ENCODE measurements at places on chromosomes 5 and 9.

DNA sequence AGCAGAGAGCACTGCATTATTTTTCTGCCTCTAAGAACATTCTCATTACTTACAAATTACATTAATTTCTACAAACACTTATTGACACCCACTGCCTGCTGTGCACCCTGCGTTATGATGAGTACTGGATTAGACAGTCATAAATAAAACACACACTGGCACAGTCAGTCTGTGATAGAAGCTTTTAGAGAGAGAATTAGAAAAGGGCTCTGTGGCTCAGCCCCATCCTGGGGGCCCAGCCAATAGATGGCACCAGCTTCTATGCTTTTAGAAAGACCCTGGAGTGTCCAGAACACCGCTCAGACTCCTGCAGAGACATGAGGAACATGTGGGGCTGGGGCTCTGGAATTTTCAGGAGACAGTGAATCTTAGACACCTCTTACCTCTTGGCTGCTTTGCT, 61.0 kb upstream of the RAPGEF1 start:
- DNase-seq = no peak

DNA sequence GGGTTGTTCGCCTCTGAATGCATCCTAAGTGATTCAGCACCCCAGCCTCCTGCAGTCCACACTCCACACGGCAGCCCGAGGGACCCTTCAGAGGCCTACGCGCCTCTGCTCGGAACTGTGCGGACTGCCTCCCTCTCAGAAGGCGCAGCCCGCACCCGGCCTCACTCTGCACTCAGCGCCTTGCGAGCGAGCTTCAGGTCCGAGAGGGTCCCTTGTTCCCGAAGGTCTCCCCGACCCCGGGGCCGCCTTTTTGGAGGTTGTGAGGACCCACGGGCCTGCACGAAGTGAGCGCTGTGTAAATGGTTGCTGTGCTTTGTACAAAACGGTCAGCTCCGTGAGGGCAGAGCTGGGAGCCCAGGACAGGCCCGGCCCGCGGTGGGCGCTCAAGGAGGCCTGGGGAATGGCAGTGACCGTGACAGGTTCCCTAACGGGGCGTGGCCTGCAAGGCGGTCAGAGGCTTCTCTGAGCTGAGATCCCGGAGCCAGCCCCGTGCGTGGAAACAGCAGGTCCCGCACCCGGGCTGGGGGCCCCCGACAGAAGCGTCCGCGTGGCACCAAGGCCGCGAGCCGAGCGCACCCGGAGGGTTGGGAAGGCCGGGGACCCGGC, 698 bp upstream of the CACNA1B start:
- no peak for DNase-seq

GRCh38 chr5:31894141-31894540, 255.2 kb downstream of the PDZD2 start:
- no peak for DNase-seq

DNA sequence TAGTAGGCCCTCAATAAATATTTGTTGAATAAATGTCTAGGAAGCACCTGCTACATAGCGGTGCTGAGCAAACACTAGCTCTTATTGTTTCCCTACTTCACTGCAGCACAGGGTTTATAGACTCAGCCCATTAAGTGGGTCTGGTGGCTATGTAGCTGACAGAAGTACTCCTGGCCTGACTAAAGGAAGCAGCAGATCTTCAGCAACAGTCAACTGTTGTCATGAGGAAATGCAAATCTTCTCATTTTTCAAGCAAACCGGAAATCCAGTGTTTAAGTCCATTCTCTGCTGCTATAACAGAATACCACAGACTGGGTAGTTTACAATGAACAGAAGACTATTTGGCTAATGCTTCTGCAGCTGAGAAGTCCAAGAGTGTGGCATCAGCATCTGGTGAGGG, 2.8 kb upstream of the TEX10 start:
- DNase-seq = no peak

DNA sequence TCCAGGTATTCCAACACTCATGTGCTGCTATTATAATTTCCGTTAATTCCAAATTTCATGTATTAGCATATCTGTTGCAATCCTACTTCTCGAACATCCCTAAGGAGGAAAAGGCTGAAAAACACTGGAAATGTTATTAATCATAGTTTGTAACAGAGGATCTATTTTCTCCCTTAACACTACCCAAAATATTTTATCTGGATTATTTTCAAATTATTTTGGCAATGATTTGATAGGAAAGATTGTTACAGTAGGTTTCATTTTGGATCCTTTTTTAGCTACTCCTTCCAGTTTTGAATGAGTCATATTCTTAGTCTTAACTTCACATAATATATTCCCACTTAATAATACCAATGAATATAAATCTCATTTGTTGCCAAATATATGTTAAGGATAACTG, 13.9 kb upstream of the NAA35 start:
- DNase-seq = no peak

- peak; percentile 38 for DNase-seq
Observed at GRCh38 chr5:10607023-10607665, 43.3 kb downstream of the ANKRD33B start.

DNA sequence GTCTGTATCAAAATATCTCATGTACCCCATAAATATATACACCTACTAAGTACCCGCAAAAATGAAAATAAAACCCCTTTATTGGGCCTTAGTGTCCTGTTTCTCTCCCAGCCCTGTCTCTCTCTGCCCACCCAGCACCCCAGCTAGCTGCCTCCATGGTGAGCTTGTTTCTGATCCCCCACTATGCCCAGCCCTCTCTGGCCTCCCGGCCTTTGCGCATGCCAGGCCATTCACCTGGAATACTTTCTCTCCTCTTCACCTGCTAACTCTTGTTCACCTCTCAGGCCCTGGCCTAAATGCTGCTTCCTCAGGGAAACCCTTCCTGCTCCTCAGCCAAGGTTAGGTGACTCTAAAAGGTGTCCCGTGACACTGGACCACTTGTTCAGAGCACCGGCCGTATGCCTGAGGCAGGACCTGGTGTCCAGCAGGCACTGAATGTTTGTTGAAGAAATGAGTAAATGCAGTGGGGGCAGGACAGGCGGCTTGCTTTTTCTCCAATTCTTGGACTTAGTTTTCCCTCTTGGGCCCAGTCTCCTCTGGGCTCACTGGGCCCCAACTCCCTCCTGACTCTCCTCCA, 58.5 kb downstream of the PSD2 start:
- DNase-seq = no peak

GRCh38 chr9:127092041-127092608, 30.3 kb downstream of the ANGPTL2 start:
- no peak for DNase-seq

DNA sequence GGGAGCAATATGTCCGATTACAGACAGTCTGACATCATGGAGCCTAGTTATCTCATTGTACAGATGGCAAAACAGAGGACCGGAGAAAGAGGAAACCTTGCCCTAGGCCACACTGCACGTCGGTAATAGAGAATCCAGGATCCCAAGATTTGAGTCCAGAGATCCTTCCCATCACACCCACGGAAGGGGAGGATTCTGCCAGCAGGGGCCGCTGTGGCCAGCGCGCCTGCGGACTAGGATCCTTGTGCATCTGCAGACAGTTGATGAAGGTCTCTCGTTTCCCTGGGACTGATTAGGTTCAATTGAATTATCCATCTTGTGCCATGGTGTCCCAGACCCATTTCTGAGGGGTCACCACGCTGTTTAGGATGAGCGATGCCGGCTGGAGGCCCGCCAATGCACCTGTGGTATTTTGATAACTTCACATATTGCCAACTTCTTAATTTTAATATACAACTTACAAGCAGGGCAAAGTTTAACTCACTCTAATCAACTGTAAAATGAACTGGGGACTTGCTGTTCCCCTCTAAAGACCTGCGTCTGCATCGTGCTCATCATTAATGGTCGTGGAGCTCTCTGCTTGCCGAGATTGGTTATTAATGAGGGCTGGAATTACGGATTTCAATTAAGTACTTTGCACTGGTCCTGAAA, 592.7 kb upstream of the BRINP1 start:
- peak; percentile 40 for DNase-seq

- DNase-seq = no peak
Observed at GRCh38 chr5:150624334-150625163, 15.9 kb upstream of the SYNPO start.

GRCh38 chr9:126592461-126592860, 21.3 kb upstream of the LMX1B start:
- DNase-seq = no peak

DNA sequence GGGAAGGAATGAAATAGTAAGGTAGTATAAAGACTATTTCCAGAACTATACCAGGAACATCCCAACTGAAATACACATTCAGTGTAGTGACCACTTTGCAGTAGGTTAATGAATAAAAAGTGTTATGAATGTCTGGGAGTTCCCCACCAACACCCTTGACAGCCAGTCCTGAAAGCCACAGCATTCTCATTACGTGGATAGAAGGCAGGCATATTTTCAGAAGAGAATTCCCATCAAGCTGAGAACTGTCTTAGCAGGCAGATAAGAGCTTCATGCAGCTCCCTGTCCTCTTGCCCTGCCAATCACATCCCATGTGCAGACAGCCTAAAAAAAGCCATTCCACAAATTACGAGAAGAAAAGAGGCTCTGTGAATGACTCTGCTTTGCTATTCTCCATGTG, 695.0 kb downstream of the DTWD2 start:
- no peak for DNase-seq

DNA sequence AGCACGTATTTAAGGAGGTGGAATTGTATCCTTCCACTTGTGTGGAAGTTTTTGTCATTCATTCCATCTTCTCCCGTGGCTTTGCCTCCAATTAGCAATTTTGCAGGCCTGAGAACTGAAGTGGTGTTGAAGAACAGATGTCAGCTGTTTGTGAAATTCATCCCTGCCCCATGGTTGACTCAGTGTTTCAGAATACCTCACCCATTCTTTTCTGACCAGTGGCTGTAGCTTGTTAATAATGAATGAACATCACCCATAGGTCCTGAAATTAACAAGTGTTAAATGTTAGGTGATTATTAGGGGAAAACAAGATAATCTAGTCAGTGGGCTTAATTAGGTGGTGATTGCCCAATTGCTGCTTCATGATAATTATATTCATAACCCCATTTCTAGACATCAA, 11.7 kb downstream of the ZNF462 start:
- no peak for DNase-seq

- no peak for DNase-seq
Observed at GRCh38 chr9:23643656-23644258, 182.3 kb downstream of the ELAVL2 start.

DNA sequence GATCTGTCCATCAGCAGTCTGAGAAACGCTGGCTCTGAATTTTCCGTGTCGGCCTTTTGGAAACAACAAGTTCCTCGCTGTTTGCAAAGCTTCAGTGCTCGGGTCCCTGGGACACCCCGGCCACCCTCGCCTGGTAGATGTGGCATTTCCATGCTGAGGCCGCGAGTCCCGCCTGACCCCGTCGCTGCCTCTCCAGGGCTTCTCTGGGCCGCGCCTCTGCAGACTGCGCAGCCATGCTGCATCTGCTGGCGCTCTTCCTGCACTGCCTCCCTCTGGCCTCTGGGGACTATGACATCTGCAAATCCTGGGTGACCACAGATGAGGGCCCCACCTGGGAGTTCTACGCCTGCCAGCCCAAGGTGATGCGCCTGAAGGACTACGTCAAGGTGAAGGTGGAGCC, 4.7 kb downstream of the NTNG2 start:
- no peak for DNase-seq

GRCh38 chr9:93051680-93052089, 6.8 kb upstream of the SUSD3 start:
- DNase-seq = peak; percentile 67

DNA sequence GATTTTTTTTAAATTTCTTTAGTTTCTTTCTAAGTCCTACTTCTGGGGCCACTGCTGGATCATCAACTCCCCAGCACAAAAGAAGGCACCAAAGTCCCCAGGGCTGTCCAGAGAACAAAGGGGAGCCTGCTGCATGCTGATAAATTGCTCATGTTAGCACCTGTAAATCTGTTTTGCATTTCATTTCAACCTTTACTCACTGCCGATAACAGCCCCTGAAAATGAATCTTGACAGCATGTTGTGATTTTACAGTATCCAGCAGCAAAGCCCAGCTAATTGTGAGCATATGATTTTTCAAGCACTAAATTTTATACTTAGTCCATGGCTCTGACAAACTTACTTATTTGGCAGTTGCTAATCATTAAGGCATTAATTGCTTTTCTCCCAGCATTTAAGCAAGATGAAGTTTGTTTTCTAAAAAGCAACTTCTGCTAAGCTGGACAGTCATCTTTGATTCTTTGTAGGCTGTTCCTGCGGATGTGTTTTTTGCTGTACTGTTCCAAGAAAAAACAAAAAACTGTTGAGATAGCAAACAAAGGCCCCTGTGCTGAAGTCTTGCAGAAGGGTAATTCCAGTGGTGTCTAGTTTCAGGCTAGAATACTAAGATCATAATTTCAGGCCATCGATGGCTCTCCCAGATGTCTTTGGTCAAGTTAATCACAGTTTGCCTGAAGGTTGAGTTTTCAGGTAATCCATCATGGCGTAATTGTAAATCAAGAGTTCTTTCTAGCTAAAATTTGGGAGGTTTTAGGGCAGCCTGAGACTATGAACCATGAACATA, 73.1 kb upstream of the GAS1 start:
- DNase-seq = no peak

GRCh38 chr9:134494273-134494815, 147.3 kb upstream of the COL5A1 start:
- DNase-seq = no peak

DNA sequence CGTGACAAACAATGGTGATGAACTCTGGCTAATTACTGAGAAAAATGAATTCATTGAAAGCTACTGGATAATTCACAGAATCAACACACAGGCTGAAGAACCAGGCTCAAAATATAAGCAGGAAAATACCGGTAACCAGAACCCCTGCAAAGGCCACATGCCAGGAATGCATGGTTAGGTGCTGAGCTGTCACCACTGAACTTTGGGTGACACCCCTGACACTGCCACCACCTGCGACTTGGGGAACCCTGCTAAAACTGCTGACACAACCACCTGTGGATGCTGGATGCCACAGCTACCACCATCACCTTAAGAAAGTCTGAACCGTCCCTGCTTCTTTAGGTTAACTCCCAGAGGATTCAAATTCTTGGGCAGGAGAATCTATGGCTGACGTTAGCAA, 72.0 kb upstream of the NR4A3 start:
- no peak for DNase-seq

DNA sequence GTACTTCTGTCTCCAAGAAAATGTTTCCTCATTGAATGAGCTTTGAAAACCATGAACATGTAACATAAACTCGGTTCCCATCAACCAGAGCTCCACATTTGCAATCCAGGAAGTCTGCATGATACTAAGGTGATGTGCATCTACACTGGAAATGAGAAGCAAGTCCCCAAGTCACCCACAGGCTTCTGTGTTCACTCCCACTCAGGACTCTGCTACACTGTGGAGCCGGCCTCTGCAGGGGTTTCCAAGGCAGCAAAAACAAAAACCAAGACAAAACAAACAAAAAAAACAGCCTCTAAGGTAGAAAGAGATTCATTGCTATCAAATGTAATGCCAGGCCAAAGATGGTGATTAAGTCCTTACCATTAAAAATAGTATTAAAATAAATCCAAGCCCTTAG, 593.7 kb downstream of the IRX1 start:
- DNase-seq = no peak

DNA sequence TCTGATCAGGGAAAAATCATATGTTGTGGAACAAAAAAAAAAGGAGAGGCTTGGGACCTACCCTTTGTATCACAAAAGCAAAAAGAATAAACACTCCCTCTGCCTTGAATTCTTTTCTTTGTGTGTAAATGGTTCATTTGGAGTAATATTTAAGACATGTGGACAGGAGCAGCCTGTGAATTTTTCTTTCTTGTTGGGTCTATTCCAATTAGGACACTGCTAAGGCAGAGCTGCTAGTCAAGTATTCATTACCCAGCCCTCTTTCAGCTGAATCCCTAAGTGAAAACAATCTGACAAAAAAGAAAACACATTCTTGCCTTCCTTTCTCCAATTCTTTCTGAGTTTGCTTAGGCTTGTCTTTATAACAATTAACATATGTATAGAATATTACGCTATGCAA, 330.0 kb downstream of the EBF1 start:
- DNase-seq = no peak

- DNase-seq = peak; percentile 33
Observed at GRCh38 chr9:132849185-132849706, 28.8 kb downstream of the AK8 start.
